ENCODE measurements at places on chromosomes 1 and 21.

- DNase-seq, result peak; percentile 75
Measured at GRCh38 chr1:208093754-208094719, 150.1 kb downstream of the PLXNA2 start.

- DNase-seq, result no peak
Measured at GRCh38 chr1:102190429-102190828, 193.7 kb upstream of the OLFM3 start.

GRCh38 chr1:92398519-92398918 is 88.2 kb downstream of the GFI1 start:
- no peak for DNase-seq

DNA sequence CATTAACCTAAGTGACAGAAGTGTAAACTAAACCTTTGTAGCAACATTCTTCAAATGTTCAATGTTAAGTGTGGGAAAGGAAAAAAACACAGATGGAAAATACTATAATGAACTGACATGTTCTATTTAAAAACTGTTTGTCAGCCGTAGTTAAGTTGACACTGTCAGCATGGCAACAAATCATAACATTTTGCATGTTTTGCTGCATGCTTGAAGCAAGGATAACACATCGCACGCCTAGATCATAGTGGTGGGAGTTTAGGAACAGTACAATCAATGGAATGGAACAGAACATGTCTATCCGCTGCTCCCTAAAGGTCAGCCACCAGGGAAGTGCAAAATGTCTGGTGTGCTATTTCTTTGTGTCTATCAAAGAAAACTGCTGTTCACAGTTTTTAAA is 62.5 kb upstream of the ESRRG start:
- DNase-seq, result no peak

GRCh38 chr21:38075833-38076587 is 159.8 kb upstream of the KCNJ6 start:
- DNase-seq, result no peak

DNA sequence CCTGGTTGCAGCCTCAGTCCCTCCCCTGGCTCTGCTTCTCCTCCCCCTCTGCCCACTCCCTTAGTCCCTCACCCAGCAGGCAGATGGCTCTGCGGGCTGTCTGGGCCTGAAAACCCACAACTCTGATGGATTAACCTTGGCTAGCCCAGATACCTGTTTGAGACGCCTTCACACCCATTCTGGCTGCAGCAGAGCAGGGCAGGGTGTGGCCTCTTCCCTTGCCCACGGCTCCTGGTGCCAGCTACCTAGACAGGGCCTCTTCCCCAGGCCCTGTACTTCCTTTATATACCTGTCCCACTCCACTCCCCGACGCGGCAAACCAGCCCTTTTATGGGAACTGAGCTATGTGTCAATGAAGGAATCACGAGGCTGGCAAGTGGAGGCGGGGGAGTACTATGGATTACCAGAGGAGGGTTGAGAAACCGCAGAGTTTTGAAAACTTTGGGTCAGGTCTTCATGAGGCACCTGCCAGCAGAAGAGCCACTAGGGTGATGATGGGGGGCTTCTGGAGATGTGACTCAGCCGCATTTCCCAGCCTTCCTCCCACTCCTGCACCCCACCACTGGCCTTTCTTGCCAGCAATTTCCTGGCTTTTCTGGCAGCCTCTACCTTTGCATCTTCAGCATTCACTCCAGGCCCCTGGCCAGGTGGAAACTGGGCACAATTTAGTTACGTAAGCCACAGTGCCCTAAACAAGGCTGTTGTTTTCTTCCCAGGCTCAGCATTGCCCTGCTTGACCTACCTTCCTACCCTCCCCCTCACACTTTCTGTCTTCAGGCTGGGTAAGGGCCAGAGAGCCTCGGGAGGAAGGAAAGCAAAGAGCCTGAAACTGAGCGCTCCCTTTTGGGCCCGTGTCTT is at the start of gene CHI3L1:
CHI3L1 (minus strand) TSS at position 259 of the 858 bp plus-strand sequence; CDS start at position 178, 81 bp downstream.
- DNase-seq, result no peak

DNA sequence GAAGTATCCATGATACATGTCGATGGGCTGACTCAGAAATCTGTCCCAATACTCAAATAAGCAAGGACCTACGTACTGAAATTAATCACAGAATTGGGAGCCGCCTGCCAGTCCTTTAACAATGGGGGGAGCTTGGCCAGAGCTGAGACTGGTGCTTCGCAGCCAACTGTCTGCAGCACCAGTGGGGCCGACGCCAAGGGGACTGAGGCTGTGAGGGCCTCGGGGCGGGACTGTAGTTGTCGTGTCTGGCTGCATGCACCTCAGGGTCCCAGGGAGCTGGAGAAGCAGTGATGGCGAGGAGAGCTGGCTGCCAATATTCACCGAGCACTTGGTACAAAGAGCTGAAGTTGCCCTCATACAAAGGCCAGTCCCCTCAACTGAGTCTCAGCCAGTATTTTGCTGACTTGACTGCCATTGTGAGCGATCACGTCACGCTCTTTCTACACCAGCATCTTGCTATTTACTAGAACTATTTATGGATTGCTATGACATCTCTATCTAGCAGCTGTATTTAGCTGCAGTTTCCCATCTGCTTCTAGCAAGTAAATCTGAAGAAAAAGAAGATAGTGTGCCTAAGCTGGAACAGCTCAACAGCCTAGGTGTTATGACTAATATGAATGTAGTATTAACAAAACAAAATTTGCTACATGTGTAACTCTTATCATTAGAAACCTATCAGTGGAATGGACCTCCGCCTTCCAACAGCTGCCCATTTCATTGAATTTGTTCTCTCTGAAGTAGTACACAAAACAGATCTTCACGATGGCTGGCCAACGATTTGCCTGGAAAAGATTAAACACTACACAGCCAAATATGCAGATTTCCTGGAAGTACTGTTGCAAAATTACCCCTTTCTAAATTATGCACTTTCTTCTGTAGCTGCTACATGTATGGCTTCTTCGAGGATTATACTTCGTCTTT is 29.1 kb downstream of the EVI5 start:
- no peak for DNase-seq

GRCh38 chr1:34874296-34874952 is 14.9 kb upstream of the SMIM12 start:
- no peak for DNase-seq

GRCh38 chr1:25658791-25659431 is 42.3 kb downstream of the MAN1C1 start:
- DNase-seq, result no peak

GRCh38 chr1:11783556-11783955 is 21.6 kb downstream of the C1orf167 start:
- no peak for DNase-seq

- DNase-seq, result no peak
Measured at GRCh38 chr1:7960165-7960564, 1.3 kb upstream of the PARK7 start.

GRCh38 chr21:44709426-44710293 is 1.7 kb downstream of the TSPEAR start:
- peak; percentile 21 for DNase-seq

DNA sequence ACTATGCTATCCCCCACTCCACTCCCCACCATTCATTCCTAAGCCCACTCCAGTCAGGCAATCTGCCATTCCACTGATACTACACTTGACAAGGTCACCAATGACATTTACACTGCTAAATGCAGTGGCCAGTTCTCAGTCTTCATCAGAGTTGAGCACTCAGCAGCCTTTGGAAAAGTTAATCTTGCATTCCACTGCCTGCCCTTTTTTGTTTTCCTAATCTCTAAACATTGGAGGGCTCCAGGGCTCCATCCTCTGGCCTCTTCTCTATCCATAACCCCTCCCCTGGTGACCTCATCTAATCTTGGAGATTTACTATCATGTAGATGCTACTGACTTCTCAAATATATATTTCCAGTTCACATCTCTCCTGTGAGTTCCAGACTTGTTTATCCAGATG is 70.9 kb upstream of the S1PR1 start:
- no peak for DNase-seq

DNA sequence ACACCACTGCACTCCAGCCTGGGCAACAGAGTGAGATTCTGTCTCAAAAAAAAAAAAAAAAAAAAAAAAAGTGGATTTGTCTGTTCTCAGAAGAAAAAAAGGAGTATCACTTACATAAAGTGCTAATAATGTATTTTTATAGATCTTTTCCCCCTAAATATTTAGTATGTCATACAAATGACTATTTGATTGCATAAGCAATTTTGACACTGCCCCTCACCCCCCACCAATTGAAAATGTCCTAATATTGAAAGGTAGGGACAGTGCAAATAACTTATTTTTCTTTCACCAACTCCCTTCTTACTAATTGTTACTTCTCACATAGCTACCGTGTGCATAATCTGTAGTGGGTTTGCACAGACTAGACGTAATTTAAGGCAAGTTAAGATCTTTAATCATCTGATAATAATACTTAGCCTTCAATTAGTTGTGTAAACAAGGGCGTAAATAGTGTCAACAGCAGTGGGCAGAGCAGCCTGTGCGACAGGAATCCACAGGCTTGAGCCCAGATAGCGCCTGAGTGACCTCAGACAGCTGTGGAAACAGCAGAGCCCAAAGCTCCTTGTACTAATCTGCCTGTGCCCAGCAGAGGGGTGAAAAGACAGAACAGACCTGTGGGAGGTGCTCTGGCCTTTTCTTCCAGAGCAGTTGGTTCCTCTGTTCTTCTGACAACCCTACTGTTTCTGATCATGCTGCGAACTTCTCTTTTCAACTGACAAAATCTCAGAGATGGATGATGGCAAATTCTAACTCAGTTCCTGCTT is 4.5 kb upstream of the IER5 start:
- DNase-seq, result peak; percentile 68

DNA sequence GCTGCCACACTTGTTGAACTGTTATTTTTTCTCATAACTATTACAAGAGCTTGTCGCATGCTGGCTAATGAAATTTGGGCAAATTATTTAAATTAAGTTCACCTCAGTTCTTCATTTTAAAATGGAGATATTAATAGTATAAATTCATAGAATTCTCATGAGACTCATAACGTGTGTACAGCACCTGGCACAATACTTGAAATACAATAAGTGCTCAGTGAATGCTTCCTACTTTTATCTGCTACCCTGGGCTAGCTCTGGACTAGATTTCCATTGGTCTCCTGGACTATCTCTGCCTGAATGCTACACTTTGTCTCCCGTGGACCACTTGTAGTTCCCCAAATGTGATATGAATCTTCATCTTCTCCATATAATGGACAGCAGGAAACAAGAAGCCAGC is 919 bp downstream of the SLAMF6 start:
- DNase-seq, result no peak

DNA sequence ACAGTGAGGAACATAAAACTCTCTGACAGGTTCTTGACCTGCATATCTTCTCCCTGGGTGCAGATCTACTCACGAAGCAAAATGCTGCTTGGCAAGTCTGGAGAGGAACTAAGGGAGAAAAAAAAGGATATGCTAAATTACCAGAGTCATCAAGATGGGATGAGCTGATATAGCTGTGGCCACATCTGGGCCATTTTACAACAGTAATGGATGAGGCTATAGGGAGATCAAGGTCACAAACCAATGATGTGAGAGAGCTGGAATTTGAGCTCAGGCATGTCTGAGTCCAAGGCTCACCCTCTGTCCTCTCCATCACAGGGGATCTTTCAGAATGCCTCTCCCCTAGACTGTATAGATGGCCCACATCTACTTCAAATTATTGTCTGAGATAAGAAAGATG is 26.2 kb downstream of the ZMYND12 start:
- DNase-seq, result no peak

GRCh38 chr1:219539645-219540254 is 73.2 kb downstream of the ZC3H11B start:
- no peak for DNase-seq

DNA sequence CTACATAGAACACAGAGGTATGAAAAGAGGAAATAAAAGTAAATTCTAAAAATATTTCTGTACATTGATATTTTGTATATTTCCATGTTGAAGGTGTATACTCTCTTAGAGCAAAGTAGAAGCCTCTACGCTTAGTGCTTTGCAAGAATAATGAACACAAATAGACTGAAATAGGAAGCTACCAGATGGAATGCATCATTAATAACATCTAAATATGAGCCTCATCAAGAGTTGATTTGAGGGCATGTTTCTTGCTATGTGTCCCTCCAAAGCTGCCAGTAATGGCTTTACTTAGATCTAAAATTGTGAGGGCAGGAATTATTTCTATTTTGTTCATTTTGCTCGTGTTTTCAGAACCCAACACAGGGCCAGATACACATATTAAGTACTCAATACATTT is 94.4 kb downstream of the KCNT2 start:
- no peak for DNase-seq

DNA sequence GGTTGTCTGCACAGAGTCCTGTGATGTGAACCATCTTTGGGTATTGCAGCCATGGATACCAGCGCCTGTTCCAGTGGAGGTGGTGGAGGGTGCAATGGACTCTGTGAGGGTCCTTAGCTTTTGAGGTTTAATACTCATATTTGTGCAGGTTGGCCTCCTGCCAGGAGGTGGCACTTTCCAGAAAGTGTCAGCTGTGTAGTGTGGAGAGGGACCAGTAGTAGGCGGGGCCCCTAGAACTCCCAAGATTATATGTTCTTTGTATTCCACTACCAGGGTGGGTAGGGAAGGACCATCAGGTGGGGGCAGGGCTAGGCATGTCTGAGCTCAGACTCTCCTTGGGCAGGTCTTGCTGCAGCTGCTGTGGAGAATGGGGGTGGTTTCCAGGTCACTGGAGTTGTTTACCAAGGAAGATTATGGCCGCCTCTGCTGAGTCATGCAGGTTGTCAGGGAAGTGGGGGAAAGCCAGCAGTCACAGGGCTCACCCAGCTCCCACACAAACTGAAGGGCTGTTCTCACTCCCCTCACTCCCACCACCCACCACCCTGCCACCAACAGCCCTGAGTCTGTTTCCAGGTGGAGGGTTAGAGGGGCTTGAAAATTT is 31.2 kb upstream of the ZNF678 start:
- peak; percentile 33 for DNase-seq

All from M059J (cell line).